ENCODE measurements at places on chromosomes 3 and 15.

DNA sequence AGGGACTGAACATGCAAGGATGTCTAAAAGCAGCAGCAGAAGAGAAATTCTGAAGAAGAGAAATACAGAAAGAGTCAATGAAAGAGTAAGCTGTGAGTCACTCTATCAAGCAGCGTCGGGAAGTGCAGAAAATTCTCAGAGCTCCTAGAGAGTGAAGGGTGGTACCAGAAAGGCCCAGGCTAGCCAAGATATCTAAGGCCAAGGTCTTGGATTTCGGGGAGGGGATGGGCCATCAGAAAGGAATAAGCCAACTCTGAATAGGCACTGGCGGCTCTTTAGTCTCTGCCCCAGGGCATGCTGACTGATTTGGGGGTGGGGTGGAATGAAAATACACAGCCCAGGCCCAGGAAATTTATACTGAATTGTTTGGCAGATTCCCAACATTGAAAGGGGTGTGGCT, 70.8 kb downstream of the GPR156 start:
- DNase-seq = no peak

DNA sequence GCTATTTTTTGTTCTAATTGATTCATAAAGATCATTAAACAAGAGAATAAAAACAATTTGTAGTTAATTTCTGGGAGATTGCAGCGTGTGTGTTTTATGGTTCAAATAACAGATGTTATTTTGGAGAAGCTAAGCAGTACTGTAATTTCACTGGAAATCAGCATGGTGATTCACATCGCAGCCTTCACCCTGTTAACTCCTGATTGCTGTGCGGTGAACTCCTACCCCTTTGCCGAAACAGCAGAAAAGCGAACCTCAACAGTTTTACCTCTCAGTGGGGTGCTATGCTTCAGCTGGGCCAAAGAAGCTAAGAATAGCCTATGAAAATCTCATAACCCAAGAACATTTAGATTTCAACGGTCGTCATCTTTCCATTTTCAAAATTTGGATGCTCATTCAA, 441.5 kb upstream of the RARB start:
- no peak for DNase-seq

DNA sequence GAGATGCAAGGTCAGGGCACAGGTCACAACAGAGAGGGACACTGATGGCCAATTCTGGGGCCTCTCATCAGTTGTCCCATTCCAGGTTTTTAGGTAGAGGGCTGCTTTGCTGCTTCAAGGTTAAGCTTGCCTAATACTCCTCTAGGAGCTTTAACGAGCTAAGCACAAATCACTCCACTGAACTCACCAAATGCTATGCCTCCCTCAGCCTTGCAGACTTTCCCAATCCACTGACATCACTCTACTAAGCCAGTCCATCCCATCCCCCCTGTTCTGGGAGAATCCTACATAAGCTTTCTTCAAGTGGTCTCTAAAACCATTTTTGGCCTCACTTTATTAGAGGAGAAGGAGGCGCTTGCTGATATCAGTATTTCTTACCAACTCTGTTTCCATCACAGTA, 24.8 kb upstream of the PDCD6IP start:
- DNase-seq = no peak

GRCh38 chr15:41891226-41891625, 2.6 kb downstream of the SPTBN5 start:
- no peak for DNase-seq

- DNase-seq = no peak
These were observed 354.8 kb upstream of the TBL1XR1 start for GRCh38 chr3:177552051-177552450.

DNA sequence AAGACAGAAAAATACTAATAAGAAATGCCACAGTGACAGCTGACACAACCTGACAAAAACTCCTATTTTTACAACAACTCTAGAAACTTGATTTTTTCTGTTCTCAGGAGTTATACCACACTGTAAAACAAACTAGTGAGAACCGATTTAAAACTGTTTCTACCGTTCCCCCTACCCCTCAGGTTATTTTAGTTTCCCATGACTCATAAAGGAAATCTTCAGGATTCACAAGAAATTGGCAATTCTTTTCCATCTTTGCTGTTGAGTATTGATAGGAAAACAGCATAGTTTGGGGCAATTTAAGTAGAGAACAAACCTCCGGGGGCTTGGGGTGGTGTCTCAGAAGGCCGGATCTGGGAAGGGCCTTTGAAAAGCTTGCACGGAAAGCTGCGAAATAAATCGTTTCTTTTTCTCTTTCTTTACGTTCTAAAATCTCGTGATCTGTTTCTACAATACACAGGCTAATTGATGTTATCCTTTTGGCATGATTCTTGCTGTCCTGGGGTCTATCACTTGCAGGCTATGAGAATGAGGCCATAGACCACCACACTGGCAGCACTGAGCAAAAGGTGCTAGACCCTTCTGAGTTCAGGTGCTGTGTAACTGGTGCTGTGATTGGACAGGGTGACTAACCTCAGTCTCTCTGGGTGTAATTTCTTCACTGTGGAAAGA, 89.3 kb downstream of the LPP start:
- no peak for DNase-seq

GRCh38 chr3:115698851-115699591, 75.7 kb downstream of the GAP43 start:
- peak; percentile 6 for DNase-seq

DNA sequence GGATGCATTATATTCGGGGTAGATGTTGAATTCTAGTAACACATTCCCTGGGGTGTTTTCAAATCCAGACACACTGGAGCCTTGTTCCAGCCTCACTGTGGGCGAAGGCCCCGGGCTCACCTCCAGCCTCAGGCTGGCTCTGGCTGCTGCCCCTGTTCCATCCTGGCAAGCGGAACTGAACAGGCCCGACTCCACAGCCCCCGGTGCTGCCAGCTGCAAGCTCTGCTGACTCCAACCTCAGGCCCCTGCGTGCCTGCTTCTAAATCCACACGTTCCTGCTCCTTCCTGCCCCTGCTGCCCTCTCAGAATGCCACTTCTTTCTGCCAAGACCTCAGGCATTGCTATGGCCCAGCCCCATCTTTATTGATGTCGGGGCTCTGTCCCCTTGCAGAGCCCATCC, 90.6 kb downstream of the LIPC start:
- DNase-seq = no peak

DNA sequence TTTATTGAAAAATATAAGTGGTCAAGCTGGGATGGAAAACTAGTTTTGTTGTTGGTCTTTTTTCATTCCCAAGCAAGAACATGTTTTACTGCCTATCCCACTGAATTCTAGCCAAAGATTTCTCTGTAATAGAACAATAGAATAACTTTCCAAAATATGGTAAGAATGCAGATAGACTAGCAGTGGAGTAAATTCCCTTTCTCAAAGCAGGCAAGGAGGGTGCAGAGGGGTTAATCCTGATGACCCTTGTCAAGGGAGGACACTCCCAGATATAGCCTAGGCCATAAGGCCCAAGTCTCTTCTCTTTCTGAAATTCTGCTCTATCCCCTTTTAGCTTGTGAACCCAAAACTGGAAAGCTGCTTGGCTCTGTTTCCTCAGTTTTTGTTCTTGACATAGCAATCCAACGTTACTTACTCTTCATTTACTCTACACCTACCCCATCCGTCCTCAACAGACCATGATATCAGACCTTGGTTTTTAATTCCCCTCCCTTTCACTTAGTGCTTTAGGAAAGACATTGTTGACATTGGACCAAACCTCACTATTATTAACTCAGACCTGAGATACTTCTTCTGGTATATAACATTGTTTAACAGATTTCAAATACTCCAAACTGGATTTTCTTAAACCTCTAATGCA, 453.6 kb upstream of the THBS1 start:
- DNase-seq = no peak

DNA sequence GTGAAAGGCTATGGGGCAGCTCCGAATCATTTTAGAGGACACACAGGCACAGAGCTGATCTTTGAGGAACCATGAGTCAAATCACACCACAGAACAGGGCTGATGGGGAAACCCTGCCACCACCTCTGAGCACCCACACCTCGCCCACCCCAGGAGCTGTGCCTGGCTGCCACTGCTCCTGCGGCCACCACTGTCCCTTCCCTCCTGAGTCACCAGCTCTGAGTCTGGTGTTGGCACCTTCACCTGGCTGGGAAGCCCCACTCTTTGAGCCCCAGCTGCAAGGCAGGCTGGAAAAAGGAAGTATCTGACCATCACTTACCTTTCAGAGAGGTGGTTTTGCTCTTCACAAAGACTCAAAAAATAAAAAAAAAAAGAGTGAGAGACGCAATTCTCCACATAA, 63.6 kb upstream of the MEF2A start:
- DNase-seq = no peak

DNA sequence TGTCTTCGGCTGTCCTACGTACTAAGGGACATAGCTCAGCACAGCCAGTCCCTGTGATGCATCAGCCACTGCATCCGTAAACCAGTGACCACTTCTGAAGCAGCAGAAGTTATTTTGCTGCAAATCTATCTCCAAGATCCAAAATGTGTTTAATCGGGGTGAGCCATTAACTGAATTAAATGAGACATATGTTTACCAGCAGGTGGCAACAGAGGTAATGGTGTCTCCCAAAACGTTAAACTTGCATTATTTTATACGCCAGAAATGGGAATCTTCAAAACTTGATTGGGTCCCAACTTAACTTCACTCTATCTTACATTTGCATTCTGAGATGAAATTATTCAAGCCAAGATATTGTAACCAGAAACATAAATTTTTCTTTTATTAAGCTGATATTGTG, 75.3 kb upstream of the BOC start:
- DNase-seq = peak; percentile 8

DNA sequence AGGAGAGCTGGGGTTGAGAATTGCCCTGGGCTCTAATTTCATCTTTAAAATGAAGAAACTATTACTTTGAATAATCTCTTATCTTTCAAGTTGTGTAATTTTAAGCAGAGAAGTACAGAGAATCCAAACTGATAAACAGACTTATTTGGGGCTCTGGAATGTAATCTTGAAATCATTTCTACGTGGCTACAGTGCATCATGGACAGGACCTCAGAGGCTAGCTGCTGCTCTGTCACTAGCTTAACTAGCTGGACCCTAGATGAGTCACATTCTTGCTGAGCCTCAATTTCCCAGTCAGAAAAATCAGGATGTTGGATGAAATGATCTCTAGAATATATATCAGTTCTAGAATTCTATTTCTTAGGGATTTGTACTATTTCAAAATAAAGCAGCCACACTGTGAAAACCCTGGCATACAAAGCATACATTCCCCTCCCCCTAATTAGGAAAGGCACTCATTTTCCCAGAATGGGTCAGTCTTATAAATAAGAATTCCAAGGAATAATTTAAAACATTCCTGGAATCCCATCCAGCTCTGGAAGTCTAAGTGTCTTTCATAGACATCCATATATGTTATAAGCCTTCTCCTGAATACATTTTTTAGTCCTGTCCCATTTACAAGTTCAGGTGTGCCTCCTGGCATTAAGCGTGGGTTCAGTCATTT, 47.2 kb downstream of the RASGRP1 start:
- no peak for DNase-seq

GRCh38 chr15:79439236-79439635, 7.1 kb downstream of the MINAR1 start:
- no peak for DNase-seq

GRCh38 chr3:52606373-52607085, 70.1 kb downstream of the UQCC5 start:
- no peak for DNase-seq

DNA sequence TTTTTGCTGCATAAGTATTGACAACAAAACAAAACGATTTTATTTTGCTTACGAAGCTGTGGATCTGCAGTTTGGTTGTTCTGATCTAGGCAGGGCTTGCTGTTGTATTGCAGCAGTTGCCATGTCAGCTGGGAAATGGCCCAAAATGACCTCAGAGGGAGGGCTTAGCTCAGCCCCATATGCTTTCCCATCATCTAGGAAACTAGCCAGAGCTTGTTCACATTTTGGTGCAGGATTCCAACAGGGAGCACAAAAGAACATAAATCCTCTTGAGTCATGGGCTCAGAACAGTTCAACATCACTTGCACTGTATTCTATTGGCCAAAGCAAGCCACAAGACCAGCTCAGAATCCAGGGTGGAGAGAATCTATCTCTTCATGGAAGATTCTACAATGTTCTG, 42.2 kb upstream of the ROBO2 start:
- DNase-seq = no peak

DNA sequence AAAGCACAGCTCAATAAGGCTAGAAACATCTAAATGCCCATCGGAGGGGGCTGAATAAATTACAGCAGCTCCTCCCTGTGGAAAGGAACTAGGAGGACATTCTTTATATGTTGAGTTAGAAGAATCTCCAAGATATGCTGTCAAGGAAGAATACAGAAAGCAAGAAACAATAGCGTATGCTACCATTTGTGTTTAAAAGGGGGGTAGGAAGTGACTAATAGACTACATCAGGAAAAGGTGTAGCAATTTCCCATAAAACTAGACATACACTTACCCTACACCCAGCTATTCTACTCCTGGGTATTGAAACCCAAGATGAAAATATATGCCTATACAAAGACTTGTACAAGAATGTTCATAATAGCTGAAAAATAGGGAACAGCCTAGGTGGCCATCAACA, 21.6 kb downstream of the SEC61A1 start:
- DNase-seq = no peak

DNA sequence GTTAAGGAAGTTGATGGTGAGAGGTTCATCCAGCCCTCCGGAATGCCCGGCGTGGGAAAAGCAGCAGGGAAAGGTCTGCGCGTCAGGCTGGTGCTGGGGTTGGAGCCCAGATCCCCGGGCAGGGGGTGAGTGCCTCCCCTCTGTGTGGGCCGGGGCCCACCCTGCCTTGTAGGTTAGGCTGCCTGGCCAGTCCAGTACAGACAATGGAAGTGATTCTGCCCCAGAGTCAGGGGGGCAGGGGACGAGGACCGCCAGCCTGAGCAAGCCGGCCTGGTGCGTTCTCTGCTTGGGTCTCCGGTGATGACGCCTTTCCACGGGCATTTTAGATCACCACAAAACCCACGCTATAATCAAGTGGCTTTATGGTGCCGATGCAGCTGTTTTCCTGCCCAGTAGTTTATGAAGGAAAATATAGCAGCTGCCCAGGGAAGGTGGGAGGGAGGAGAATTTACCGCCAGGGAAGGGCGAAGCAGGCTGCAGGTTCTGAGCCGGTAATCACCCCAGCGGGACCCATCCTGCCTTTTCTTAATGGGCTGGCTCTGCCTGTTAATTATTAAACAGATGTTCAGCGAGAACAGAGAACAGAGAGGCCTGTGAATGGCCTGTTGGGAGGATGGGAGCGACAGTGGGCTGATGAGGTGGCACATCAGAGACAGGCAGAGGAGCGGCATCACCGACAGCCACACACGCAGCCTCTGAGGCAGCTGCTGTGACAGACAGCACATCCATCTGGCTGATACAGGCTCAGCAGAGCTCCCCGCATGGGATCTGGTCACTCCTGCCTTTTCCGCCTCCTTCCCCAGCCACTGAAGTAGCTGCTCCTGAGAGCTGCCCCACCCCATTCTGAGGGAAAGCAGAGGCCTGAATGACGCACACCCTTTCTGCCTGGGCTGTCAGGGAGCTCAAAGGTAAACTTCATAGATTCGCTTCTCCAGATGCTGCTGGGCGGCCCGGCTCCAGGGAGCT, 35.2 kb downstream of the BDH1 start:
- no peak for DNase-seq

Data from Jurkat, Clone E6-1 (cell line).